ENCODE measurements at places on chromosomes 11 and 22. TPM values are rescaled to one million over a fixed set of nuclear protein-coding genes. Genes with fewer than 3 reads are reported as not detected.

GRCh38 chr11:101470881-101471520 lies 112.8 kb downstream of the TRPC6 start:
- no peak for DNase-seq

DNA sequence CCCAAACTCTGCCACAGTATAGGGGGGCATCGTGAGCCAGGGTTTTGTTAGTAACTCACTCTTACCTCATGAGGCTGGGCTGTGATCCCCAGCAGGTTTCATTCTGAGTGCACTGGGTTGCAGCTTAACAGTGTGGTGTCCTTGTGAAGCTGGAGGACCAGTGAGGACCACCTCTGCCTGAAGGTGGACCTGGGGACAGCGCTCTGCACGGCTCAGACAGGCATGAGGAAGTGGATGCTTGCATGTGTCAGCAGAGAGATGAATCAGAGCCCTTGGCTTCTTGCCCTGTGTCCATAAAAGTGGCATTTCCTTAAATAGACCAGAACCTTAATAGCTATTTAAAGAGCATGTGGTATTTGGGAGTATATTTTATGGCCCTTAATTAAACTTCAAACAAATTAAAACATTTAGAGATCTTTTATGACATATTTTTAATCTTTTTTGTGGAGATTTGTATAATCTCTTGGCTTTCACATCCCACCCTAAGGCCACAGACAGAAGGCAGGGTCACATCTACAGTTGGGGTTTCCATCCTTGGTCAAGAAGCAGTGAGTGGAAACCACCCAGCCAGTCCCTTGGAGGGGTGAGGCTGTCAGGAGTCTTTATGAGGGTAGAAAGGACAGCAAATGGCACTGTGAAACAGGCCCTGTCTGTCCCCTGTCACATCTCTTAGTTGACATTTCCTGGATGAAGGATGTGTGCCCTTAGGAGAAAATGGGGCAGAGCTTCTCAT lies 24.8 kb upstream of the ADORA2A start:
- DNase-seq: peak; percentile 71

DNA sequence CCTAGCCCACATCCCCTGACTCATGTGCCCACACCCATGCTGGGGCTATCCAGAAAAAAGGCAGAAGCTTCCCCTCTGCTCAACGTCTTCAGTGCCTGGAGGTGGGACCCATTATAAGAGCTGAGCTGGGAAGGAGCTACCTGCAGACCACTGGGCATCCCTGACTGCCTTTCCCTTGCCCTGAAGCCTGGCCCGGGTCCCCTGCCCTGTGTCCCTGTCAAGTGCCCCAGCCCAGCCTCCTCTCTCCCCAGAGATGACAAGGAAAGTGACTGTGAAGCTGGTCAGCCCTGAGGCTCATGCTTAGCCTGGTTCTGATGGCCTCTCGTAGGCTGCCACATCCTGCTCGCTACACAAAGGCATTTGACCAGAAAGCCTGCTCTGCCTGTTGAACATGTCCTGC lies 140.4 kb downstream of the PARVA start:
- no peak for DNase-seq

DNA sequence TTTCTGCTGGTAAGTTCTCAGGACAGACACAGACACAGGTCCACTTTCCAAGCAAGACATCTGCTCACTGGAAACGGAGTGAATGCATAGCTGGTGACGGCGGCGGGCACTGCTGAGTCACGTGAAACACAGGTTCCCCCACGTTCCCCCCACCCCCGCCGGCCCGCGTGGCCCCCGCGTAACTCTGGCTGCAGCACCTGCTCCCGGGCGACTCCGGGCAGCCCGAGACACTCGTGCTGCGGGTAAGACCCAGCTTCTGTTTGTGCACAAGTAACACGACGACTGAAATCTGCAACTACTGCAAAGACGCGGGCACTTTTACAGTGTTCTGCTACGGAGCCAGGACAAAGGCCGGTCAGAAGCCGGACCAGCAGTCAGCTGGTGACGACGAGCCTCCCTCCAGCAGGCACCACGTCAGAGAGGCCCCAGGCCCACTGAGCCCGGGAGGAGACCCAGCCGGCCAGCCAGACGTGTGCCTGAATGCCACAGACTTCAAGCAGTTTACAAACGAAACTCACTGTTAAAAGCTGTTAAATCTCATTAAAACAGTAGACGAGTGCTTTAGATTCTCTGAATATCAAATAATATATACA lies 12.9 kb upstream of the ARFGAP3 start:
- DNase-seq: no peak

DNA sequence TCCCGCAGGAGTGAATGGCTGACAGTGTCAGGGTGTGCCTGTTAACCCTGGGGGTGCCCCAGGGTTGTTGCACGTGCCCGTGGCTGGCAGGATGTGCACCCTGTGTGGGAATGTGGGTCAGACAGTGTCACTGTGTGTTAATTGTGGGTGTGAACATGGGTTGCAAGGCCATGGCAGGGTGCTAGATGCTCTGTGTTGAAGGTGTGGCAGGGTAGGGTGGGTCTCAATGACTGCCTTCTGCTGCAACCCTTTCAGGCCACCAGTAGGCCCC lies 8.3 kb downstream of the RIN1 start:
- no peak for DNase-seq

DNA sequence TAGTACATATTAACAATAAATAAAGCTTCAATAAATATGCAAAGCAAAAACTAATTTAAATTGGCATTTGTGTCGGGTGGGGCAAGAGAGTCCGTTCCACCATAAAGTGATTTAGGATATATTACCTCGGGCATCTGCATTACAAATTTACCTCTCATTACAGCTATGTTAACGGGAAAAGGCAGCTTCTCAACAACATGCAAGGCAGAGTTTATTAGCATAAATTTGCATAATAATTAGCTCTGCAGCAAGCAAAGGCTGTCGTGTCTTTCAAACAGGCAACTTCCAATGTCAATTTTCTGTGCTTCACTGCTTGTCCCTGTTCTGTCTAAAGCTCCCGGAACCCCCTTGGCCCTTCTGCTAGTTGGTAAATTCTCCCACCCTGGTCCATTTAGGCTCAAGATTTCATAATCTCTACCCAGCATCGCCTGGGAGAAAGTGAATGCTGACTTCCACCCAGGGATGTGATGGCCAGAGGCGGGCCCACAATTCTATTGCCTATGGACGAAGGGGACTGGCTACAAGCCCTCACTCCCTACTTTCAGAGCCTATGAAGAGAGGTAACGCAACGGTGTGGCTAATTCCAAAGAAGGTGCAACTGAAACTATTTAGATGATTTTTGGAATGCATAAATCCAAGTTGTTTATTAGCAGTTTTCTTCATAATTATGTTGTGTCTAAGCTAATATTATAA lies 462.1 kb downstream of the OPCML start:
- DNase-seq: no peak

GRCh38 chr22:41383085-41383484 lies 1.3 kb downstream of the TEF start:
- DNase-seq: no peak

GRCh38 chr22:29482726-29483125 lies 2.7 kb downstream of the NEFH start:
- DNase-seq: no peak

- no peak for DNase-seq
Measured at GRCh38 chr22:36901411-36902142, 11.9 kb upstream of the CSF2RB start.

DNA sequence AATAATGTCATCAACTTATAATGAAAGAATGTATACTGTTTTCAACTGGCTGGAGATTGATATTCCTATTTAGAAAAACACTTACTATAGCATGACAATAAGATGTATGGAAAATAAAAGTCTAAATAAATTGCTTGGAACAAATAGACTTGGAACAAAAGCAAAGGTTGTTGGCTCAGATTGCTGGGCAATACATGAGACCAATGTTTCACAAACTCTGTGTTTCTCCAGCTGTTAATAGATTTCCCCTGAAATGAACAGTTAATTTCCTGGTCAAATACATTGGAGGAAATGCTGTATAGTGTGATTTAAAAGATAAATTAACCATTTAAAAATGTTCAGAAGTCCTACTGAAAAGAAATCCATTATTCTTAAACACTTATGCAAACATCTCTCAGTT lies 40.1 kb upstream of the CTSC start:
- DNase-seq: no peak

GRCh38 chr11:71112454-71112853 lies 139.9 kb downstream of the SHANK2 start:
- no peak for DNase-seq

GRCh38 chr11:74669211-74670160 lies 61.7 kb downstream of the CHRDL2 start:
- no peak for DNase-seq

DNA sequence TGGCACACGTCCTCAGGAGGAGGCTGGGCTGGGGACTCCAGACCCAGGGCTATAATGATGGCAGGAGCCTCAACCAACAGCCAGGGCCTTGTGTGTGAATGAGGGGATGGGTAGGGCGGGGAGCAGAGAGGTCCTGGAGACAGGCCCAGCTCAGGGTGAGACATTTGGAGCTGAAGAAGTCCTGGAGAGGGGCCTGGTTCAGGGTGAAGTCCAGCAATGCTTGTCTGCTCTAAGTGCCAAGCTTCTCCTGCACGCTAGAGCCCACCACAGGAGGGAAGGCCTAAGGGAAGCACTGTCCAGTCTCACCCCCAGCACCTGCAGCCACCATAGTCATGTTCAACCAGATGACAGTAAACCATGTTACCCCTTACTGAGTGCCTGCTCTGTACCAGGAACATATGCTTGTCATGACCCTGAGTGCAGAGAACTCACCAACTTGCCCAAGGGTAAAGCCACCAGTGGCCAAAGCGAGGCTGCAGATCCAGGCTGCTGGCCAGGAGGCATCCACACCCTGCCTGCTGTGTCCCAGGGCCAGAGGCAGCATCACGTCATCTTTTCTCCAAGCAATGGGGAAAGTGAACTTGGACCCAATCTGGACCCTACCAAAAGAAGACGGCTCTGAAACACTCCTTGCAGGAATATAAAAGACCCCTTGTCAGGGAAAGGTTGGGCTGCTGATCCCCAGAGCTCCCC lies 24.0 kb downstream of the LMO1 start:
- no peak for DNase-seq

DNA sequence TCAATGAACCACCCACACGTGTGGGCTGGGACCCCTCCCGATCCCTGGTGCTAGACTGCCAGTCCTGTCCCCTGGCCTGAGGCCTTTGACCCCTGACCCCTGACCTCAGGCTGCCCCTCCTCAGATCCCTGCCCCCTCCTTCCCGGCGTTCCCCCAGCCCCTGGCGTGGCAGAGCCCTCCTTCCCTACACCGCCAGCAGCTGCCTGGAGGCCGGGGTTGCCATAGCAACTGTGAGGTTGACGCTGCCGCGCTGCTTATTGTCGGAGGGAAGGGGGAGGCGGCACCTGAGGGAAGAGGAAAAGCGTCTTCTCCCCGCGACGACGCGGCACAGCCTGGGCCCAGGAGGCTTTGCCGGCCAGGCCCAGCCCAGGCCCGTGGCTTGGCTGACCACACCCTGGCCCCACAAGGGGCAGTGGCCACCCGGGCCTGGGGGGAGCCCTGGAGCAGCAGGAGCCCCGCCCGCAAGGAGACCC lies 32.6 kb downstream of the SHANK3 start:
- DNase-seq: peak; percentile 66

DNA sequence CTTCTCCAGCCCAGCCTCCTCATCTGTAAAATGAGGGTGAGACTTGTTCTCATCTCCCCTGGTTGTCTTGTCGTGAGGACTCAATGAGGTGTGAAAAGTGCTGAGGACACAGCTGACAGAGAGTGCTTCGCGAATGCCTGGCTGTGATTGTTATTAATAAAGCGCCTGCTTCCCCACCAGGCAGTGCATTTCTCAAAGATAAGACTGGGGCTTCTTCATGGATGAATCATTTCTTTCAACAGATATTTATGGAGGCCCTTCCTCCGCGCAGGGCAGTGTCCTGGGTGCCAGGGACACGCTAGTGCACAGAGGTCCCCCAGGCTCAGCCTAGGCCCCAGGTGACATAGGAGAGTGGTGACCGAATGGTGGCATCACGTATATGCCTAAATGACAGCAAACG lies 34.3 kb upstream of the SHISAL1 start:
- no peak for DNase-seq

DNA sequence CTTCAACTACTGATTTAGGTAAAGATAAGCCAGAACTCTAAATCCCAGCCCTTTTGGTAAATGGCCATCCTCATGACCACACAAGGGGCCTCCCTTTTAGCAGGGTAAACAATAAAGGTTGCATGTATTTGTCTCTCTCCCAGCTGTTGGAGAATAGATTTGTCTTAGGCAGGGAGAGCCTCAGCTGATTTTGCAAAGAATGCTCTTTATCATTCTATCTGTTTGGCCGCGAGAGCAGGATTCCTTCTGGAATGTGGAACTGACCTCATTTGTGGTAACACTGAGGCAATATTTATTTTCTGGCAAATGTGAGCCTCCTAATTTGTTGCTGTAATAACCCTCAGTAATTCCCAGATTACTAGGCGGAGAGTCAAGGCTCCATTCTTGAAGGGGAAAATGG lies 15.3 kb downstream of the PTS start:
- DNase-seq: no peak

GRCh38 chr11:46237248-46238077 lies 40.0 kb upstream of the CREB3L1 start:
- DNase-seq: peak; percentile 62

DNA sequence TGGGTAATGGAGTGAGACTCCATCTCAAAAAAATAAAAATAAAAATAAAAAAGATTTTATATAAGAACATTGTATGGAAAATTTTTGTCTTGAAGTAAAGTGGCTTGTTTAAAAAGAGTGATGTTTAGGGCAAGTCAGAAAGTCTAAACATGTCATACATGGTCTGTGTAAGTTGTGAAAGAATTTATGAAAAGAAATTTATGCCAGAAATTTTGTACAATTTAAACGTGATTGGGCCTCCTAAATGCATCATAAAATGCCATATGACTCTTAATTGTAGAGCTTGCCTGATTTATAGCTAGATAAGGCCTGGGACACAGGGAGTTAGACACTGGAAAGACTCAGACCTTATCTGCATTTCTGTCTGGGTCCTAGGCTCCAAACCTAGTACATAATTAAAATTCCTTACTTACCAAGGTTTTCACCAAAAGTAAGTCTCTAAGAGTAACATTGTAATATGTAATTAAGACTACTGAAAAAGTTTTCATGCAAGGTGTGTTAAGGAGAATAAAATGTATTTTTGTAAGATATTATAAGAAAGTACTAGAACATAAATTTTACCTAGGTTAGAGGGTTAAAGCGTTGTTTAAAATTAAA lies 110.5 kb downstream of the AASDHPPT start:
- DNase-seq: no peak

- no peak for DNase-seq
Measured at GRCh38 chr11:72528121-72528520, 93.8 kb upstream of the CLPB start.

DNA sequence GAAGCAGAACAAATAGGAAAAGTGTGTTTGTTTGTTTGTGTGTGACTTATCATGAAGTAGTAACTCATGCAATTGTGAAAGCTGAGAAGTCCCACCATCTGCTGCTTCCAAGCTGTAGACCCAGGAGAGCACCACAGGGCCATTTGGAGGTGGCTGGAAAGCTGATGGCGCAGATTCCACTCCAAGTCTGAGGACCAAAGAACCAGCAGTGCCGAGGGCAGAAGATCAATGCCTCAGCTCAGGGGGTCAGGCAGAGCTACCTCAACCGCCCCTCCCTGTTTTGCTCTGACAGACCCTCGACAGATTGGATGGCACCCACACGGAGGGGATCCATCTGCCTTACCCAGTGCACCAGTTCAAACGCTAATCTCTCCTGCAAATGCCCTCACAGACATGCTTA lies 896.2 kb downstream of the BRD1 start:
- no peak for DNase-seq

The HINFP gene
- 58.7 TPM for total RNA-seq

The CHEK2 gene
- 28.1 TPM for total RNA-seq

The SLC1A2 gene
- 1.1 TPM for total RNA-seq

The CECR2 gene
- total RNA-seq: 16.8 TPM

The FBLN1 gene
- total RNA-seq: 32.4 TPM

The GALNT18 gene
- 73.9 TPM for total RNA-seq

Data from testis (tissue), 5 donors.